ENCODE measurements at places on chromosomes 3 and 15.

GRCh38 chr3:63705092-63705645 lies 52.7 kb downstream of the SNTN start:
- DNase-seq = no peak

DNA sequence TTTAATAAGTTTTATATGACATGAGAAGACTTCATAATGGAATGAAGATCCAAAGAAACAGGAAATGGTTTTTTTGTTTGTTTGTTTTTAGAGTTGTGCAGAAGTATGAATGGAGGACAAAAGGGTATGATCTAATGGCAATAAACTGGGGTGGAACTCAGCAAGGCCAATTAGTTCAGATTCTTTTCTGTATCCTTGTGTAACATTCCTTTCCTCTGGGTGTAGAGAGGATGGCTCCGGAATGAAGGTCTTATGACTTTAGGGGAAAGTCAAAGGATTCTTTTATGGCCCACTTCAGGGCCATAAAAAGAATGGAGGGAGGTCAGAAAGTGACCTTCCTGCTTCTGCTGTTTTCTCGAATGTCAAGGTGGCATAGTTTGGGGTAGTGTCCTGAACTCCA lies 152.6 kb downstream of the DPH6 start:
- no peak for DNase-seq

GRCh38 chr3:57512166-57512565 lies 32.0 kb downstream of the DNAH12 start:
- no peak for DNase-seq

- DNase-seq = peak; percentile 49
These were observed 233.0 kb upstream of the SATB1 start for GRCh38 chr3:18657858-18658820.

DNA sequence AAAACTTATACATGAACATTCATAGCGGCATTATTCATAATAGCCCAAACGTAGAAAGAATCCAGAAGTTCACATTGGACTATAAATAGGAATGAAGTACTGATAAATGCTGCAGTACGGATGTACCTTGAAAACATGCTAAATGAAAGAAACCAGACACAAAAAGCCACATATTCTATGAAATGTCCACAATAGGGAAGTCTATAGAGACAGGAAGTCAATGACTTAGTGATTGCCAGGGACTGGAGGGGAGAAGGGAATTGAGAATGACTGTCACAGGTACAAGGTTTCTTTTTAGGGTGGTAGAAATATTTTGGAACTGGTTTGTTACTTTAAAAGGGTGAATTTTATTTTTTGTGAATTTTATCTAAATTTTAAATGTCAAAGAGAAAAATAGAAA lies 71.4 kb upstream of the SKOR1 start:
- DNase-seq = no peak

DNA sequence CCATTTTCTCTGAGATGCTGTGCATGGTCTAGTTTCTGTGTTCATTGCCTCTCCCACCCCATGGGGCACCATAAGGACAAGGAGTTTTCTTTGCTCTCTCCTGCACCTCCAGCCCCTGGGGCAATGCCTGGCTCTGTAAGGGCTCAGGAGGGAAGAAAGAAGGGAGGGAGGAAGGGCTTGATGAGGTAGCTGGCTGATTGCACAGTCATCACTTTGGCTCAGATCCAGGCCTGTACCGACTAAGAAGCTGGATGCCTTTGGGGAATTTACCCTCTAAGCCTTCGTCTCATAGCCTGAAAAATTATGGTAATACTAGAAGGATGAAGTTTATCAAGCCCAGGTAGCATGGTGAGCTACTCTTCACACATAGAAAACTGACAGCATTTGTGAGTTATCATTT lies 382.9 kb downstream of the GABRG3 start:
- no peak for DNase-seq

GRCh38 chr3:41960826-41961750 lies 815 bp downstream of the ULK4 start:
- peak; percentile 69 for DNase-seq

- no peak for DNase-seq
These were observed 184.9 kb downstream of the NR2F2 start for GRCh38 chr15:96515371-96515770.

- no peak for DNase-seq
These were observed 116.7 kb upstream of the LINGO1 start for GRCh38 chr15:77749236-77749997.

DNA sequence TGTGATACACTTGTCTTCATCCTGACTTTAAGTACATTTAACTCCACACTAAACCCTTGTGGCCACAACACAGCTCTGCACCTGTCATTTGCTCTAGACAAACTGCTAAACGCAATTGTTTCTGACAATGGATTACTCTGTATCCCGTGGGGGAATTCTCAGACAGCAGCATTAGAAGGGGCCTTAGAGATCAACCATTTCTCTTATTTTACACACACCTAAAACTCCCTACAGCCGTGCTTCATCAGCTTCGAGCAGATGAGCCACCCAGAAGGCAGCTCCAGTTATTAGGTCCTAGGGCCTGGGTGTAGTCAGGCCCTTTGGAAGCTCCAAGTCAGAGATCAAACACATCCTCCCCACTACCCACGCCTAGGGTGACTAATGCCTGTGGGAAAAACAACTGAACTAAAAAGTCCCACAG lies 1.3 kb upstream of the IL12A start:
- peak; percentile 27 for DNase-seq

GRCh38 chr3:140053794-140054193 lies 118.8 kb downstream of the CLSTN2 start:
- DNase-seq = no peak

DNA sequence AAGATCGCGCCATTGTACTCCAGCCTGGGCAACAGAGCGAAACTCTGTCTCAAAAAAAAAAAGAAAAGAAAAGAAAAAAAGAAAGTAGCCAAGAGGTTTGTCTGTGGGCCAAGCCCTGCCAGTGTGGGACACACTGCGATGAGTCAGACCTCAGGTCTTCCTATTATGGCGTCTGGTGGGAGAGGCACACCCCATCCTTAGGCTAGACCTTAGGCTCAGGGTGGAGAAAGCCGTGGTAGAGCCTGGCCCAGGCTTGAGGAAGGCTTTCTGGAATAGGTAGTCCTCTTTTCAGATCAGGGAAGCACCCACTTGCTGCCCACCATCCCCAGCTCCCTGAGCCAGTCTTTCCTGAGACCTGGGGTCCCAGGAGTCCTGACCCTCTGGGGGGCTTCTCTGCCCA lies 6.0 kb downstream of the HEMK1 start:
- DNase-seq = peak; percentile 33

DNA sequence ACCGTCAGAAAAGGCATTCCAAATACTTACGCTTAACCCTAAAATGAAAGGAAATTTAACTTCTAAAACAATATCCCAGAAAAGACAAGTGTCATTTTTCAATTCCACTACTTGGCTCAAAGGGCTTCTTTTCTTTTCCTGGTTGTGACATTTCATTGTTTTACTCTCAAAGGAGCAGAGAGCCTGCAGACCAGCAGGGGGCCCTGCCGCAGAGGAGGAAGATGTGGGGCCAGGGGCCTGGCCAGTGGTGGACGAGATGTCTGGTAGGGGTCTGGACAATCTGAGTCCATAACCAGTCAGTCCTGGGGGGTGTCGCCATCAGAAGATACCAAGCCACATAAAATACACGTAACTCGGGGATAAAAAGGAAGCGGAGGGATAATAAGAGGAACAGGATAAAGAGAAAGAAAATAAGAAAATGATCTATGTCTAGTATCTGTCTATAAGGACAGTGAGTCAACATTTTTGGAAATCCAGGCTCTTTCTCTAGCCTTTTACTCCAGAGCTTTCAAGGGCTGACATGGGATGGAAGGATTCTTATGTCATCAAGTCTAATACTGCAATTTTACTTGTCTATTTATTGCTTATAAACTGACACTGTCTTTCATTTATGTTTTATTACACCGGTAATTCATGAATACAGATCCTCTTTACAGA lies 54.2 kb upstream of the ARHGEF3 start:
- DNase-seq = peak; percentile 66

DNA sequence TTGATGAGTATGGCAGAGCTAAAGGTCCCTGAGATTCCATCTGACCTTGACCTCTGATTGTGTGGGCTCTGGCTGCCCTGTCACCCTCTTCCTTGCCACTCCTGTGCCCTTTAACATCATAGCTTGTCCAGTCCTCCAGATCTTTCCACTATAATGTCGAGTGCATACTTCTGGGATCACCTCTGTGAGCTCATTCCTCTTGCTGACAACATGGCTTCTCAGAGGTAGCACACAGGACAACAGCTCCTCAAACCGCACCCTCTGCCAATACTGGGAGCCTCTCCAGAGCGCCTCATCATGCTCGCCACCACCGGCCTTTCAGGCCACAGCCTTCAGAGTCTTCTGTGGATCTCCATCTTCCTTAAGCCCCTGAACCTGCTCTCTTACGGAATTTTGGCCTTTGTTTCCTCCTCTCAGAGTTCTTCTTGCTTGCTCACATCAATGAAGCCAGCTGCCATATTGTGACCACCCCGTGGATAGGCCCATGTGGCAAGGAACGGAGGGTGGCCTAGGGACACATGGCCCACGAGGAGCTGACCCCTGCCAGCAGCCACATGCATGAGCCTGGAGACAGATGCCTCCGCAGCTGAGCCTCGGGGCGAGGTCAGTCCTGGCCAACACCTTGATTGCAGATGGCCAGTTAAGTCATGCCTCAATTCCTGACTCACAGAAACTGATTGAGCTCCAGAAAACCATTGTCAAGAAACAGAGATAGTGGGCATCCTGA lies 31.1 kb downstream of the PLA2G4D start:
- peak; percentile 11 for DNase-seq

- DNase-seq = no peak
These were observed 150.8 kb upstream of the KCNMB2 start for GRCh38 chr3:178385280-178385952.

DNA sequence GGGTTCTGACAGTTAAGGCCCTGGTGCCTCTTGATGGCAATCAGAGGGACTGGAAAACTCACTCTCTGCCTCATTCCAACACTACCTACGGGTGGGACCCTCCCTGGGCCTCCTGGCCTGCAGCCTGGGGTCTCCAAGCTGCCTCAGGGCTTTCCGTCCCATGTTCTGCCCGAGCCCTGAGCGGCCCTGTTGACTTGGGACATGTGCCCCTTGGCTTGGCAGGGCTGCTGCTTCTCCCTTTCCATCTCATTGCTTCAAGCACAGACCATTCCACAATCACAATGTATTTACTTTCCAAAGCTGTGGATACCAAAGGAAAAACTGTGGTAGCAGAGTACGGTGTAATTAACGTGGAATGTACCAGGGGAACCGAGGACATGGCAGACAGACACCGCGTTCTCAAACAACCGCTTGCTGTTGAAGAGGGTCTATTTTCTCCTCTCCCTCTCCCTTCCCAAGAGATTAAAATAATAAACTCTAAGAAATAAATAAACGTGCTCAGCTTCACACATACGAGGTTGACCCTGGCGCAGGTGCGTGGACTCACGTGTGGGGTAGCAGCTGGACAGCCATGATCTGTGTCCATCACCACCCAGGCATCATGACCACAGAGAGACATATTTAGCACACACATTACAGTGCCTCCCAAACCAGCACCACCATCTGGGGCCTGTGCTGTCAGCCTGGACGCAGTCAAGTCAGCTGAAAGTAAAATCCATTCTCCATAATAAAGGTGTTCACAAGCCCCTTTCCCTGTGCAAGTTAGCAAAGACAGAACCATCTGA lies 172.0 kb downstream of the XXYLT1 start:
- no peak for DNase-seq

- peak; percentile 25 for DNase-seq
These were observed 66.9 kb downstream of the RNF13 start for GRCh38 chr3:149879872-149880271.

DNA sequence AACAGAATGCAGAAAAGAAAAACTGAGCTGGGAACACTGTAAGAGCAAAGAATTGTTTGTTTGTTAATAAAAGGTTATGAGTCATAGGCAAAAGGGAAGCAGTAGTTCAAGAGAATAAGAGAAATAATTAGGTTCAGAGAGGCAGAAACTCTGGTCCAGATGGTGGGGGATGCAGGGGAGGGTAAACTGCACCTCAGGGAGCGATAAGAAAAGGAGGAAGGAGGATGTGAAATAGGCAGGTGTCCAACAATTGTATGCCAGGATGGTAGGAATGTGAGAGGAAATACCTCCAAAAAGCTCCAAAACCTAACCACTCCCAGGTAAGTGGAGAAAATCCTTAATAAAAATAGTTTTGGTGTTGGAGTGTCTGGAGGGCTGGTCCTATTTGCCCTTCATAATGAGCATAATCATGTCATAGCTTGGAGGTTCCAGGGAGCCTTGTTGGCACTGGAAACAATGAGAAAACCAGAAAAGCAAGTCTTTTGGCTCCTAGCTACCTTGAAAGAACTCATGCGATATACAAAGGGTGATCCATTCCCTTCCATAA lies 405.4 kb upstream of the TBL1XR1 start:
- DNase-seq = no peak

GRCh38 chr3:136778865-136779264 lies 26.7 kb upstream of the STAG1 start:
- DNase-seq = no peak

DNA sequence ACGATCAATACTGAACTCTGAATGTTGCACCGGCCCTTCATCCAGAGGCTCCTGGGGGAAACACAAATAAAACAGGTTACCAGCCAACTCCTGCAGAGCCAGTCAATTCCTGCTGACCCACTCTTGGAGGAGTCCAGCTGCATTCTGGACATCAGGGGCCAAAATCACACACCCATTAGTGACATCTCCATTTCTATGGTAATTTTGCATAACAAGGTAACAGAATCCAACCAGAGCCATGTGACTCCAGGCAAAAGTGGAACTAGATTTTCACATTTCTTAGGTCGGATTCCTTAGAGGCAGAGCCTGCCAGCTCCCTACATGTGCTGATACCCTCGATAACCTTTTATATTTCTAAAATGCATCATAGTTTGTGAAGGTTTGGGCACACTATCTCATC lies 119.2 kb upstream of the CTNNB1 start:
- DNase-seq = no peak

DNA sequence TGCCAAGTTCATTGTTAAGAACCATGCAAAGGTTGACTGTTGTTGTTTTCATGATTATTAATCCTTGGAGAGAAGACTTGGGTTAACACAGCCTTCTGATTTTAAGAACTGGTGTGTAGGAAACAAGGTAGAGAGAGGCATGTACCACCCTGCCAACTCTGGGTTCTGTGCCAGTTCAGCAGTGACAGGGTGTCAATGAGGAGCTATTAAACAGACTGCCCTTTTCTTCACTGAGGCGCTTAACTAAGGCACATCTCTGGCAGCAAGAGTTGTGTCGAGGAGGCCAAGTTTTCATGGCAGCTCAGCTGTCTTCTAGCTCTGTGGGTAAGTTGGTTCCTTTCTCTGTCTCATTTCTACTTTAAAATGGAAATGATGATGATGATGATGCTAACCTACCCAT lies 117.6 kb downstream of the FEZF2 start:
- DNase-seq = no peak
